ENCODE measurements at places on chromosomes 5 and 9.

DNA sequence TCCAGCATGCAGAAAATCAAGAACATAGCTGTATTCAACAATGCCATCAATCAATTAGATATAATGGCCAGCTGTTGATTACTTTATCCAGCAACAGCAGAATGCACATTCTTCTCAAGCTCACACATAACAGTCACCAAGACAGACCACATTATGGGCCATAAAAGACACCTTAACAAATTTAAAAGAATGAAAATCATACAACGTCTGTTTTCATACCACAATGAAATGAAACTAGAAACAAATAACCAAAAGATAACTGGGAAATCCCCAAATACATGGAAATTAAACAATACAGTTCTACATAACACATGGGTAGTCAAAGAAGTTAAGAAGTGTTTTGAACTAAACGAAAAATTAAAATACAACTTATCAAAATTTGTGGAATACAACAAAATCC is 130.9 kb upstream of the GNA14 start:
- no peak for DNase-seq

DNA sequence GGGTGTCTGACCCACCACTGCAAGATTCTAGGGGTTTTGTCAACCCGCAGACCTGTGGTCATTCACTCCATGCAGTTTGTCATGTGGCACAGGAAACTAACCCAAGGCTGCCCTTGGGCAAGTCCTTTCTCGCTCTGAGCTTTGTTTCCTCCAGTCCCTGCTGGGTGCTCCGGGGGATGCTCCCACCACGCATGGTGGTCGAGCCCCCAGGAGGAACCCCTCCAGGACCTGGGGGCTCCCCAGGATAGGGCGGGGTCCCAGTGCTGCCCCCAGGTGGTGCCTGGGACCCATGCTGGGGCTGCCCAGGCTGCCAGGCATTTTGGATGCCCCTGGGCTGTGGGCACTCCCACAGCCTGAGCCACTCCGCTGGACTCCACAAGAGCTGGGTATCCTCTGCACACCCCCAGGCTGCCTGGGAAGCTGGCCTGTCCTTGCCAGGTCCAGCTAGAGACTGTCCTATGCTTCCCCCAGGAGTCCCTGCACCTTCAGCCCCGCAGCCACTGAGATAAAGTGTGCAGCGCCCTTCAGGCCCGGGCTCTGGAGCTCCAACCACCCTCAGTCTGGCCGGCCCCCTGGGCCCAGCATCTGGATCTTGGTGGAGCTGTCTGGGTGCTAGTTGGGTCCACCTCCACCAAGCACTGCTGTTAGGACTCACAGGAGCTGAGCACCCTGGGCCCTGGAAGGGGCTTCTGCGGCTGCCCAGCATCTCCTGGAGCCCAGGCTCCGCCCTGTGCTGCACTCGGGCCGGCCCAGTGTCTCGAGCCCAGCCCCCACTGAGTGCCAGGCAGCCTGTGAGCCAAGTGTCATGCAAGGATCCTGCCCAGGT is 104.3 kb downstream of the PHF2 start:
- DNase-seq: no peak

DNA sequence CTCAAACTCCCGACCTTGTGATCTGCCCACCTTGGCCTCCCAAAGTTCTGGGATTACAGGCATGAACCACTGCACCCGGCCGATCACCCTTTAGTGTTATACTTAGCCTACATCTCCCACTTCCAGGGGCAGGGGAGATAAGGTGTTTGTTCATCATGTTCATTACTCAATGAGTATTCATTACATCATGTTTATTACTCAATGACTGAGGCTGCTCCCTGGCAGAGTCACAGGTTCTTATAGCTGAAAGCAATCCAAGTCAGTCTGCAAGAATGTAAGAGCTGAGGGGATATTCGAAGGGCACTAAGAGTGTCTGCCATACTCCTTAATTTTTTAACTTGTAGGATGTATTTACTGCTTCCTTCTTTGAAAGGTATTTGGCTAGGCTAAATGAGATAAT is 214.2 kb downstream of the SPATA31D1 start:
- no peak for DNase-seq

GRCh38 chr5:65837139-65837538 is 89.2 kb upstream of the ERBIN start:
- DNase-seq: no peak

- DNase-seq: no peak
Measured at GRCh38 chr9:4508907-4509589, 18.8 kb downstream of the SLC1A1 start.

GRCh38 chr9:134951461-134951860 is 33.7 kb upstream of the FCN1 start:
- DNase-seq: no peak

- no peak for DNase-seq
Measured at GRCh38 chr9:129560881-129561306, 60.0 kb downstream of the C9orf50 start.

DNA sequence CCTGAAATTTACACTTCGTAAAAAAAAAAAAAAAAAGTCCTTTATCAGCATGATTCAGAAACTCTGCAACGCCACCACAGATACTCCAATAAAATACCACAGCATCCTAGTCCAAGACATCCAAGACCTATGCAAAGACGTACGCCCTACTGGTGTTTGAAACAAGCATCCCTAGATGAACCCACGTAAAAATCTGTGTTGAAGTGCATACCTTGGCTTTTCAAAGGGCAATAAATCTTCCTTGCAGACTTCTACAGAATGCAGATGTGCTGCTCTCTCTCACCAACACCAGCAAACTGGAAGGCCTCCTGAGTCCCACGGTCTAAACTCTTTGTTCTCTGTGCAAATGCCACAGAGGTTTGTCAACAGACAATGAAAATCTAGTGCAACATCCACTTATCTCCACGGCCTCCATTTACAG is 38.8 kb downstream of the MYO10 start:
- no peak for DNase-seq

GRCh38 chr9:71783120-71783523 is 14.8 kb upstream of the CEMIP2 start:
- peak; percentile 69 for DNase-seq

Measured in stimulated activated CD8-positive, alpha-beta memory T cell treated with anti-CD3 and anti-CD28 coated beads, Interleukin-12 subunit alpha, Interleukin-12 subunit beta, amount 100 ng/mL, for 1 hour (primary cell).